SIG-M5 (cell line): ENCODE measurements at places on chromosomes 13 and 19.

DNA sequence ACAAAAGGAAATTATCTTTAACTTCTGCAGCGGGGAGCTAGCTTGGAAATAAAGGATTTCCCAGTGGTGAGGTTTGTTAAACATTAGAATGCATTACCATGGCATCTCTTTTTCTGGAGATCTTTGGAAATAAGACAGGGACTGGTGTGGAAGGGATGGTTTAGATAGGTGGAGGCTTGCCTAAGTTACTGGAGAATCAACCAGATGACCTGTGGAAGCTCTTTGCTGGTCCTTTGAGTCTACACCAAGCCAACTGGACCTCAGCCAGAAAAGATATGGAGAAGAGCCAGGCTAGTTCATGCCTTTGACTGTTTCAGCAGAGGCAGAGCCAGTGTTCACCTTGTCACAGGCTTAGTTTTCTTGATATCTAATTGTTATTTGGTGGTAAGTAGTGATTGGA lies 134.7 kb downstream of the KCNRG start:
- DNase-seq = no peak

DNA sequence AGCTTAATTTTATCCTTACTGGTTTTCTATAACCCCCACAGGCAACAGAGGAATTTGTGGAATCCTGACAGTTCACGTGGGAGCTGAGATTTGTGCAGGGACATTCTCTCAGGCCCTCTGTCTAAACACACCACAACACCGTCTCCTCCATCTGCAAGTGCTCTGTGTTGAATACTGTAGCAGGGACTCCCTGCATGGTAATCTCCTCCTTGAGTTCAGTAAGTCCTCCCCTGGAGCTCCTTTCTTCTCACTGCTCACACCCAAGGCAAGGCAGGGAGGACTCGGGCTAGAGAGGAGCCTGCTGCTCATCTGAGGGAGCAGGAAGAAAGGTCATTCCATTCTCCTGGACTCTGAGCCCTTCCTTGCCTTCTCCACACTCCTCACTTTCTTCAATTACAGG lies 348.2 kb downstream of the KCTD12 start:
- no peak for DNase-seq

GRCh38 chr19:48216933-48217332 lies 38.8 kb downstream of the CARD8 start:
- DNase-seq = no peak

DNA sequence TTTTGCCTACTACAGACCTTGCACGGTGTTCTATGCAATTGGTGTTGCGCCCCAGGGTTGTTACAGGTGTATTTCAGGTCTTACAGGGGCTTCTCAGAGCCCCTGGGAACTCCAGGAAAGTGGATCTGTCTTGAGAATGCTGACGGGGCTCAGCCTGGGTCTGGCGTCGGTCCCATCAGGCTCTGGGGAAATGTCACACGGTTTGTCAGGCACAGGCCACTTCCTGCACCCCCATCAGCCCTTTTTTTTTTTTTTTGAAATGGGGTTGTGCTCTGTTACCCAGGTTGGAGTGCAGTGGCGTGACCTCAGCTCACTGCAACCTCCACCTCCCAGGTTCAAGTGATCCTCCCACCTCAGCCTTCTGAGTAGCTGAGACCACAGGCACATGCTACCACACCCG lies 13.2 kb downstream of the CLEC4G start:
- no peak for DNase-seq

GRCh38 chr13:89470901-89471300 lies 1799.7 kb downstream of the SLITRK5 start:
- no peak for DNase-seq

- DNase-seq = no peak
These were observed 5.2 kb upstream of the F10 start for GRCh38 chr13:113117335-113117872.

DNA sequence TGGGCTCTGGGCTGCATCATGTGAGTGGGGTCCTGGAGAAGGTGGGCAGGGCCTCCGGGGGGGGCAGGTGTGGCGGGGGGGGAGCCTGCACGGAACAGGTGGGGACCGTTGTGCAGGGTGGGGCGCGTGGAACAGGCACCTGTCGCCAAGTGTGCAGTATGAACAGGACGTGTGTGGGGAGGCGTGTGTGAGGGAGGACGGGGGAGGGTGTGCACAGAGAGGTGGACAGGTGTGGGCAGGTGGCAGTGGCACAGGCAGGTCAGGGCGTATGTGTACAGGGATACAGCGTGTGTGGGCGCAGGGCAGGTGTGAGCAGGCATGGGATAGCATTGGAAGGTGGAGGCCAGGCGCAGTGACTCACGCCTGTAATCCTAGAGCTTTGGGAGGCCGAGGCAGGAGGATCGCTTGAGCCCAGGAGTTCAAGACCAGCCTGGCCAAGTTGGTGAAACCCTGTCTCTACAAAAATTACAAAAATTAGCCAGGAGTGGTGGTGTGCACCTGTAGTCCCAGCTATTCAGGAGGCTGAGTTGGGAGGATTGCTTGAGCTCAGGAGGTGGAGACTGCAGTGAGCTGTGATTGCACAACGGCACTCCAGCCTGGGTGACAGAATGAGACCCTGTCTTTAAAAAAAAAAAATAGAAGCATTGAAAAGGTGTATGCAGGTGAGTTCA lies 3.2 kb downstream of the PLK5 start:
- DNase-seq = no peak

GRCh38 chr13:102968572-102969228 lies 97.5 kb downstream of the SLC10A2 start:
- no peak for DNase-seq

GRCh38 chr19:12194827-12195731 lies 32.2 kb downstream of the ZNF136 start:
- DNase-seq = no peak

DNA sequence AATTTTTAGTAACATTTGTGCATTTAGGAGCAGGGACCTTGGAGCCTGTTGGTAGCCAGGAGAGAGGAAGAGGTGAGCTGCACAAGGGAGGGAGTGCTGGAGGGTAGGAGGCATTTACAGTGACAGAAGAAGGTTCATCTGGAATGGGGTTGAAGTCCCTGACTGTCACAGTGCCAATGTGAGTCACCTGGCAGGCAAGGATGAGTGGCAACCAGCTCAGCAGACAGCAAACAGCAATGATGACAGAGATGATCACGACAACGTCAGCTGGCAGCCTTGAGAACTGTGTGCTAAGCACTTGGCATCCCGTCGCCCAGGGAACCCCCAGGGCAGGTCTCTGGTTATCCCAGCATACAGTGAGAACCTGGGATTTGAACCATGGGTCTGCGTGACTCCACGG lies 2.6 kb downstream of the OR10H5 start:
- DNase-seq = no peak

- DNase-seq = no peak
These were observed 33.8 kb downstream of the COL4A2 start for GRCh38 chr13:110340812-110341444.

DNA sequence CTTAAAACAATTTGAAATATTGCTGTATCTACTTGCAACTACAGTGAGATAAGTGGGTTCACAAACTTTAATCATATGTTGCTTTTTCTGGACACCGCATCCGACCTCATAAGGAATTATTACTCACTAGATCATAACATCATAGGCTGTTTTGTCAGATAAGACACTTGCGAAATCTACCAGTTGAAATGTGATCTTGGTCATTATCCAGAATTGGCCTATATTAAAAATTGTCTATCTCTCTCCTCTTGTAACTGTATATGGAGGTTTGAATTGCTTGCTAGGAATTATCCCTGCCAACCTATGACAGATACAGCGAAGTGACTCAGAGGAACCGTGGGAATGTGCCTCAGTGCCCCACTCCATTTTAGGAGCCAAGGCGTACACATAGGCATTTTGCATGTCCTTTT lies 117.0 kb upstream of the POSTN start:
- no peak for DNase-seq

- no peak for DNase-seq
These were observed 237.5 kb downstream of the COG6 start for GRCh38 chr13:39892721-39893685.

GRCh38 chr19:5967994-5968430 lies 9.9 kb downstream of the RANBP3 start:
- no peak for DNase-seq

DNA sequence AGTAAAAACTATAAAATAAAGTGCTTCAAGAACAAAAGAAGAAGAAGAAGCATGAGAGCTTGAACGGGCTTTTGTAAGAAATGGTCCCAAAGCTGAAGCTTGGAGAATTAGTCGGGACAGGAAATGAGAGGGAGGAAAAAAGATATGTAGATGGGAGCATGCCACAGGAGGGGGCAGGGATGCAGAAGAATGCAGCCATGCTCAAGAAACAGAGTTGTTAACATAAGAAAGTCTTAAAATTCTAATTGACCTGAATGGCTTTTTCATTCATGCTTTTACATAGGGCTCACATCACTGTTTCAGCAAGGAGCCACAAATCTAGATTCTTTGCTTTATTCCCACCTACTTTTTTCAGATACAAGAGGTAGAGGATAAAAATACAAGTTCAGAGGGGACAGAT lies 27.7 kb upstream of the NBEA start:
- DNase-seq = no peak

DNA sequence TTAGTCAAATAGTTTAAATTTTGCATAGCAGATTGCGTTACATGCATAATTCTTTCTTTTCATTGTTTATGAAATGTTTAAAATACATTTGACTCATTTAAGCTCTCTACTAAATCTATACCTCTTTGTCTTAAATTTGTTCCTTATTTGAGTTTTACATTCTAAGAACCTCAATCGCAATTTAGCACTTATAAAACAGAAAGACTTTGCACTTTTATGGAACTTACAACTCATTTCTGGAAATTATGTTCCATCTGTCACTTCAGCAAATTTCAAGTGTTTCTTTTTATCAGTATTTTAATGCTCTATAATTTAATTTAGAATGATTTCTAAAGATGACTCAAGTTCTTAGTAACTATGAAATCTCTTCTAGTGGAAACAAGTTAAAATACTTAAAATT lies 1505.8 kb upstream of the SPRY2 start:
- no peak for DNase-seq

DNA sequence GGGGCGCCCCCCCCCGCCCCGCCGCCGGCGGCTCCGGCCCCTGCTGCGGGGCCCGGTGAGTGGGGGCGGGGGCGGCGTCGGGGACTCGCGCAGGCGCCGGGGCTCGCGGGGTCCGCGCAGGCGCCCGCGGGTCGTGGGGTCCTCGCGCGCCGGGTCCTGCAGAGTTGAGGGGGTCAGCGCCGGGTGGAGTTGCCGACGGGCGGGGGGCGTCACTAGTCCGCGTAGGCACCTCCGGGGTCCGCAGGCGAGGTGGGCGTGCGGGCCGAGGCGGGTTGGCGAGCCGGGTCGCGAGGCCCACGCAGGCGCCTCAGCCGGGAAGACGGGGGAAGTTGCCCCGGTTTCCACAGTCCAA lies 365 bp downstream of the PPP6R1 start:
- no peak for DNase-seq
